ENCODE measurements at places on chromosomes 6 and 20.
A peak's percentile ranks its signal among the peaks of the same experiment; 100 is the strongest.

DNA sequence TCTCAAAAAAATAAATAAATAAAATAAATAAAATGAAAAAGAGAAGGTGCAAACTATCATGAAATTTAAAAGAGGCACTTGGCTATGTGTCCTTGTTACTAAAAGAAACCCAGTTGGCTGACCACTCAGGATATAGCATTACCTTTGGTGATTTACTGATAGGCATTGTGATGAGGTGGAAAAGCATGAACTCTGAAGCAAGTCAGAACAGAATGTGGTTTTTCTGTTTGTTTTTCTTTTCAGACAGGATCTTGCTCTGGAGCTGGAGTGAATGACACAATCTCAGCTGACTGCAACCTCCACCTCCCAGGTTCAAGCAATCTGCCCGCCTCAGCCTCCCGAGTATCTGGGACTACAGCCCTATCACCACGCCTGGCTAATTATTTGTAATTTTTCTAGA lies 31.9 kb downstream of the ZNF184 start:
- no peak for DNase-seq

DNA sequence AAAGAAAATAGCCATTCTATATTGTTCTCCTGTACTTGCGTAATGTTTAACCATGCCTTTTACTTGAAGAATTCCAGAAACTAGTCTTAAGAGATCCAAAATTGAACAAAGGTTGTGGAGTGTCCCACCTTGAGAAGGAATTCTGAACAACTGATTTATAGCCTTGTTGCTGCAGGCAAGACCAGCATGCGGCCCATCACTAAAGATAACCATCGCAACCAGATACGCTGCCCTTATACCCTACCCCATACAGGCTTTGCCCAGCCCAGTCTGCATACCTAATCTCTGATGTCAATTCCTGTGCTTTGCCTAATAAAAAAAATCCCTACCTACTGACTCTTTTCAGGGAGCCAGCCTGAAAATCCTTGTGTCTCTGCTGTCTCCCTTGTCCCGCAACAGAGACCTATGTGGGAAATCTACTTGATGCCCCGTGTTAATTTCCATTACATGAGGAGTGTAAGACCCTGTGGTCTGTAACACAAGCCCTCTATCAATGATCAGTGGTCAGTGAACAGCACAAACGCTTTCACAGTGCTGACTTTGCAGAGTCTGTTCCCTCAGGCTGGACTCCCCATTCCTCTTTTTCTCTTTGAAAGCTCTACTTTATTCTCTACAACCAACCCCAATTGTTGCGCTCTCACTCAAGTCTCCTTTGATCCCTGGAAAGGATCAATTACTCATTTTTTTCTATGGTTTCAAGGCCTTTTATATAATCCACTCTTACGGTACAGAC lies 125.7 kb upstream of the BTBD3 start:
- no peak for DNase-seq

DNA sequence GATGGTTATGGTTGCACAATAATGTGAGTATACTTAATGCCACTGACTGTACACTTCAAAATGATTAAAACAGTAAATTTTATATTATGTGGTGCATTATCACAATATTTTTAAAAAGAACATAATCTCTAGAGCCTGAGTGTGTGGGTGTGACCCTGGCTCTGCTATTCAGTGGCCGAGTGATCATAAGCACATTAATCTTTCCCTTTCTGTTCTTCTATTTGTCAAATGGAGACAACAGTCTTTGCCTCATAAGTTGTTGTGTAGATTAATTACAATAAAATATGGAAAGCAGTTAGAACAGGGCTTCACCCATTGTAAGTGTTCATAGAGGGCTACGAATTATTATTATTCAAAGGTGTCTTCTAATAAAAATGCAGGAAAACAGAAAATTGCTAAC lies 548.6 kb downstream of the HTR1B start:
- DNase-seq: no peak

GRCh38 chr20:63428906-63429575 lies 43.4 kb downstream of the KCNQ2 start:
- DNase-seq: no peak

DNA sequence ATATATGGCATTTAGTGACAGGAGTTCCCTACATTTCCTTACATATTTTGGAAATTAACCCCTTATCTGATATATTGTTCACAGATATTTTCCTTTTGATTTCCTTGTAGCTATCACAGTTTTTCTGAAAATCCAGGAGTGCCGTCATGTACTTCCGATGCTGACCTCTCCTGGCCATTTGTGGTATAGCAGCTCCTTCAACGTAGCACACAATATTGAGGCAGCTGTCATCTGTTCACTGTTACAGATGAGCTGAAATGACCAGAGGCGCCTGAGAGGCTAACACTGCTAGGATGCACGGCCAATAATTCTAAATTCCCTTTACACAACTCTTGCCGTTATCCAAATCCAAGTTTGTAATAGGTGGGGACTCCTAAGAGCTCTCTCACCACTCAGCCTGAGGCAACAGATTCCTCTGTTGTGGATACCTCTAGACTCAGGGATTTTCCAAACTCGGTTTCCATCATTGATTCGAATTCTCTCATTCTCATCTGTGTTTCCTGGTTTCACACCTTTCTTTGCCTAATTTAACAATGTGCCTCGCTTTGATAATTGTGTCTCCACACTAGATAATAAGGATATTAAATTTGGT lies 53.0 kb downstream of the MMUT start:
- DNase-seq: peak; percentile 28

GRCh38 chr6:45522486-45522885 lies 144.8 kb upstream of the SUPT3H start:
- no peak for DNase-seq

- DNase-seq: no peak
Measured at GRCh38 chr6:33751771-33752645, 5.3 kb upstream of the IP6K3 start.

GRCh38 chr6:35064290-35064689 lies 76.8 kb downstream of the TCP11 start:
- DNase-seq: no peak

DNA sequence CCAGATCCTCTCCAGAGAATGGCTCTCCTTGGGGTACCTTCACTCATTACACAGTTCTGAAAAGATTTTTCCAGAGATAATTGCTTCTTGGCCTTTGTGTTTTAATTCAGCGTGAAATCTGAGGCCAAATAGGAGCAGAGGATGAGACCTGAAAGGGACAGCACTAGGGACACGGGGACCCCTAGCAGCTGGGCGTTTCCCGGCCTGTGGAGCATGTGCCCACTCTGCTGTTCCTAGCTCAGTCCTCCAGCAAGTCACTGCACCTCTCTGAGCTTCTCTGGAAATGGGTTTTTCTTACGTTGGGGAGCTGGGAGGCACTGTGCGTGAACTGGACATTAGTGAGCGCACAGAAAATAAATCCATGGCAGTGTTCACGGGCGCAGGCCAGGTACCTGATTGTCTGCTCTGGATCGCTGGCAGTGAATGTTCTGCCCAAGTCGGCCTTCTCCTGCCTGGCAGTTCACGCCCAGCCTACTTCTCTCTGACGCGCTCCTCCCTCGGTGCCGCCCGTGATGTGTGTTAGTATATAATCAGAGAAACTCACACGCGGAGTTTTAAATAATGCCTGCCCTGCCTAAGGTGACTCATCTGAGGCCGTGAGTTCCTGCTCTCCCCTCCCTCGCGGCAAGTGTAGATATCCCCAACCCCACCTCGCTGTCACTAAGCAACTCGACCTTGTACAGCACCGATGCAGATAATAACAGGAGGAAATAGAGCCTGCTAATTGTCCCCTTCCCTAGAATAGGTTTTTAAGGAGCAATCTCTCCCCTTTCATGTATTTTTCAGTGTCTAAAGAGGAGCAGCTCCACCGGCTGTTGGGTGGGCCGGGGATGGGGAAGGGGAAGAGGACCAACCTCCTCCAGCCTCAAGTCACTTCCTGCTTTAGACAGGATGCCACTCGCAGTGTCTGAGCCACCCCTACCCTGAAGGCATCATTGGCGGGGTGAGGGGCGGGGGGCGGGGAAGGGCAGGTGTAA lies 2.7 kb upstream of the TUBB2A start:
- peak; percentile 40 for DNase-seq

GRCh38 chr20:37202267-37202943 lies 23.1 kb upstream of the MROH8 start:
- peak; percentile 59 for DNase-seq

DNA sequence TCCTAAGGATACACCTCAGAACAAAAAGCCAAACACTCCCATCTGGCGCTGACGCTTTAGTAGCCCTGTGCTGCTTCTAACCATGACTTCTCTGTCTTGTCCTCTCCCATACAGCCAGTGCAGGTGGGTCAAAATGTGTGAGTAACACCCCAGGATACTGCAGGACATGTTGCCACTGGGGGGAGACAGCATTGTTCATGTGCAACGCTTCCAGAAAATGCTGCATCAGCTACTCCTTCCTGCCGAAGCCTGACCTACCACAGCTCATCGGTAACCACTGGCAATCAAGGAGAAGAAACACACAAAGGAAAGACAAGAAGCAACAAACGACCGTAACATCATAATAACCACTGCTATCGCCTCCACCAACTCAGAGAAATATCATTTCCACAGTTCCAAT lies 1.4 kb downstream of the DEFB132 start:
- no peak for DNase-seq

DNA sequence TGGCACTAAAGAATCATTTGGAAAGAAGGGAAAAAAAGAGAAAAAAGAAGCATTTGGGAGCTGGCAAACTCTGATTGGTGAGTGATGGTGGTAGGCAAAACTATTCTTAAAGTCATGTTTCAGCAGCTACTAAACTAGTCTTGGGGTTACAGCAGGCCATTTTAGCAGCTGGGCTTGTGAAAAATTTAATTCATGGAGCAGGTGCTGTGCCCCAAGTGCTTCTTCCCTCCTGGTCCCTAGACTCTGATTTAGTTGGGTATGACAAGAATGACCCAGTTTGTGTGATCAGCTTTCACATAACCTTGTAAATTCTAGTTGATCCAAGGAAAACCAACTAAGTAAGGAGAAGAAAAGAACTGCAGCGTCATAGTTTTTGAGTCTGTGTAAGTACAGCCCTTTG lies 1.1 kb upstream of the ASIP start:
- no peak for DNase-seq

DNA sequence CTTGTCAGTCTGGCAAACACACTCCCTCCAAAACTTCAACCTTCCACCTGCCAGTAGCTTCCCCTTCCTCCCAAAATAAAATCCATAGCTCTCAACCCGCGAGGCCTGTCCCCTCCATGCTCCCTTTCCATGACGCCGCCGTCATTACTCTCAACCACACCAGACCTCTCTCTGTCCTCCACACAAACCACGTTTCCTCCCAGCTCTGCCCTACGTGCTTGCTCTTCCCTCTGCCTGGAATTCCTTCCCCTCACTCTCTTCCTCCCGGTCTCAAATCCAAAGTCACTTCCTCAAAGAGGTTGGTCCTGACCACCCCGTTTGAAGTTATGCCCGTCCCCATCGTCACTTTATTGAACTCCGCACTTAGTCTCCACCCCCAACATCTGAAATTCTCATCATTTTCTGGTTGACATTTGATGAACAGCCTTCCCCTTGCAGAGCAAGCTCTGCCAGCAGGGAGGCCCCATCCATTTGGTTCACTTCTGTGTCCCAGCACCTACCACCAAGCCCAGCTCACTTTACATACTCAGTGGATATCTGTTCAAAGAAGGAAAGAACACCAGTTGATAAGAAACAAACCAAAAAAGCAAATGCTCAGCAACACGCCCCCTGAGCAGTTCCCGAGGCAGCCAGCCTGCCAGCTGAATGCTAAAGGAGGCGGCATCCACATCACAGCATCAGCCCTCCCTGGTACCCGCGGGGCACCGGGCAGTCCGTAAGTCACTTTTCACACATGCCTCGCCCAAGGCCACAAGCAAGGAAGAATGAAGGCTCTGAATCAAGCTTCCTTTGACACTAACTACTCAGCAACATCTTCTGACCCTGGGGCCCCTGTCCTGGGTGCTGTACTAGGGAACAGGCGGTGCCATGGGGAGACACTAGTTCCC lies 125.0 kb downstream of the NFATC2 start:
- DNase-seq: no peak

DNA sequence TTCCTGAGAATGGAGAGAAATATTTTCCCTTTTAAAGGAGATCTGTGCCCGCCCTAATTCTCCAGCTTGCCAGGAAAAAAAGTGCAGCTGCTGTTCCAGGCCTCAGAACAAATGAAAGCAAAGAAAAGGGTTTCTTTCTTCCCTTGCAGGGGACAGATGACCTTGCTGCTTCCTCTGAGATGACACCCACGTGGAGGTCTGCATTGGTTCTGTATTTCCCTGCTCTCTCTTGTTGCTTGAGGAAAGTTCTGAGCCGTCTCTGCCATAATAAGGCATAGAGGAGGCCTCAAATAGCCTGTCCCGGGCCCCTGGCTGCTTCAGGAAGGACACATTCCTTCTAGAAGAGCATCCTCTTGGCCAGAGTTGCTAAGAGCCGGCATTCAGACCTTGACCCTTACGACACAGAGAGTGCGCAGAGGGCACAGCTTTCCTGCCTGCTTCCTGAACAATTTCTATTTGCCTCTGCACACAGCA lies 501.8 kb upstream of the SULF2 start:
- peak; percentile 36 for DNase-seq

DNA sequence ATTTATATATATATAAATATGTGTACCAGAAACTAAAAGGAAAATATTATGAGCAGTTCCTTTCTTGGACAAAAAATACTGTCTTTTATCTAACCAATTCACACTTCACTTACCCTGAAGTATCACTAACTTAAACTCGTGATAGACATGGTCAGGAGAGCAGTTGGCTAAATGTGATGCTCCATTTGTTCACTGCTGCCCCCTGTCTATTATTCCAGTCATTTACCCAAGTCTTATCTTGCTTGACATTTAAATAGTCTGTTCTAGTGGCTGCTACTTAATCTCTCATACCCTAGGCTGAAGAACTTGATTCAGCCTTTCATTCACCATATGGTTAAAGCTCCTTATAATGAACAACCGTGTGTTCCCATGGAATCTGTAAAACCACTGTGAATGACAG lies 789.6 kb upstream of the EYS start:
- DNase-seq: no peak

GRCh38 chr6:36610041-36610955 lies 16.1 kb downstream of the SRSF3 start:
- no peak for DNase-seq

GRCh38 chr6:152091851-152092341 lies 284.4 kb downstream of the ESR1 start:
- DNase-seq: no peak

- DNase-seq: no peak
Measured at GRCh38 chr20:45765307-45765875, 26.3 kb downstream of the WFDC3 start.

DNA sequence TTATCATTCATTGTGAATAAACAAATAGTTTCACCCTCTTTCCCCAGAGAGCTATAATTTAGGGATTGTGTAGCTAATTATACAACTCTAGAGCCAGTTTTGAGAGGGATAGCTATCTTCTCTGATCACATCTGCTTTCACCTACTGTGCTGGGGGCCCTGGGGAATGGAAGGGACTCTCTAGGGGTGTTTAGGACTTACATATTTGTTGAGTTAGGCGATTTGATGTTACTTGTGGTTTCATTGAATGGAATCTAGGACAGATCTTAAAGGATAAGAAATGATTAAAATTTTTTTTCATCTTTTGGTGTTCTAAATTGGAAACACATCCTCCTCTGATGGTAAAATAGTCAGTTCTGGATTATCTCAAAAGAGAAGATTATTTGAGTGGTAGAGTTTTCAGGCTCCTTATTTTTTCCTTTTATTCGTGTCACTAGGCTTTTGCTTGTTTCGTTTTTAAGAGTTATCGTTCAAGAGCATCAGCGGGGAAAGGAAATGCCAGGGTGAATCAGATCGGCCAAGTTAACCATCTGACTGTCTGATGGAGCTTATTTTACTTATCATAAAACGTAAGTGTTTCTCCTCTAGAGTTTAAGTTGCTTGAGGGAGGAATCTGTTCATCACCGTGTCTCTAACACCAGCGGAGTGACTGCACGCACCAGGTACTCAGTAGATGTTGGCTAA lies 236.7 kb downstream of the FARS2 start:
- no peak for DNase-seq

All from uterus (tissue), 4 donors.